ENCODE measurements at places on chromosomes 12 and 14.

GRCh38 chr12:24356240-24356804, 406.9 kb upstream of the SOX5 start:
- DNase-seq = no peak

DNA sequence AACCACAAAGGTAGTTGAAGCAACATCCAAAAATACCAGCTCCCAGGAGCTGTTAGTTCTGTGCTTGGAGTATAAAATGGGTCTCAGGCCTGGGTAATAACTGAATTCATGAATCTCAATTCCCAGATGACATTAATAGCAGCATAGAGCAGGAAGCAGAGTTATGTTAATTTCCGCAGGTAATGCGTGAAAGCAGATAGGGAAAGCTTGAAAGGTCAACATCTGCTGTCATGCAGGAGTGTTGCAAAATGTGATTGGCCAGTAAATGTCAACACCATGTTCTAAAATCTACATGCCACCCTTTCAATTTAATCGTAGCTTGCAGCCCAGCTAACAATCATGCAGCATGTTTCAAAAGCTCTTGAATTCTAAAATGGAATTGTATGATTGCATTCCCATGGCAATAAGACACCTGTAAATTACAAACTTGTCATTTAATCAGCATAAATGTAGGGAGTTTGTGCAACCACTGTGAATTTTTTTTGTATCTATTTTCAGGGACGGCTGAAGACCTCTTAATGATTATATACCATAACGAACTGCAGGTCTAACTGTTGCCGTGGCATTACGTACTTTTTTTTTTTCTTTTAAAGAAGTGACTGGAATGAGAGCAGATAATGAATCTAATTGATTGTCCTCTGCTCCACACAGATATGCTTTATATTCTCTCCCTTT, 635.8 kb upstream of the FOXG1 start:
- no peak for DNase-seq

- DNase-seq = no peak
Observed at GRCh38 chr14:48936362-48936761, 649.8 kb downstream of the RPS29 start.

- DNase-seq = no peak
Observed at GRCh38 chr14:53391631-53392285, 238.6 kb upstream of the DDHD1 start.

DNA sequence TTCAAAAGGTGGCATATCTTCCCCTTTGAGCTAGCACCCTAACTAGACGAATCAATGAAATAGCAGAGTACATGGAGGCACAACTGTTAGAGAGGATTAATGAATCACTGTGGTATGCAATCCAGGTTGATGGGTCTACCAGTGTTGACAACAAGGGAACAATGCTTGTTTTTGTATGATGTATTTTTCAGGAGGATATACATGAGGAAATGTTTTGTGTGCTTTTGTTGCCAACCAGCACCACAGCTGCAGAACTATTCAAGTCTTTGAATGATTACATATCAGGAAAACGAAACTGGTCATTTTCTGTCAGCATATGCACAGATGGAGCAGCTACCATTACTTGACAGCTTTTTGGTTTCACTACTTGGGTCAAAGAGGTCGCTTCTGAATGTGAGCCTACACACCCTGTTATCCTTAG, 142.6 kb downstream of the GPHN start:
- DNase-seq = no peak

GRCh38 chr14:67240168-67240932, 885 bp upstream of the PALS1 start:
- no peak for DNase-seq

DNA sequence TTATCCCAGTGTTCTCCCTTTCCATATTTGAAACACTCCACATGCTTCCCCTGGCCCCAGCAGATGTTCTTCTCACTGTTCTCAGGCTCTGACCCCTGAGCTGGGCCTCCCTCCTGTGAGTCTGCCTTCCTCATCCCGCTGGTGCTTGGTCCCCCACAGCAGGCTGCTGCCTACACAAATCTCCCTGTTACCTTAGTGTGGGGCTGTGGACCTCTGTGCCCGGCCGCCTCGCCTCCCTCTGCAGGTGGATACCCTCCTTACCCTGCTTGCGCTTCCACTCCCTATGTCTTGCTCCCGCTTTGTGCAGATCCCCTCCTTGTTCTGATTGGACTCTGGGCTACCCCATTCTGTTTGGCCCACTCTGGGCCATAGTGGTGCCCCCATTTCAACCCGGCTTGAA, 6.9 kb downstream of the DERA start:
- no peak for DNase-seq

DNA sequence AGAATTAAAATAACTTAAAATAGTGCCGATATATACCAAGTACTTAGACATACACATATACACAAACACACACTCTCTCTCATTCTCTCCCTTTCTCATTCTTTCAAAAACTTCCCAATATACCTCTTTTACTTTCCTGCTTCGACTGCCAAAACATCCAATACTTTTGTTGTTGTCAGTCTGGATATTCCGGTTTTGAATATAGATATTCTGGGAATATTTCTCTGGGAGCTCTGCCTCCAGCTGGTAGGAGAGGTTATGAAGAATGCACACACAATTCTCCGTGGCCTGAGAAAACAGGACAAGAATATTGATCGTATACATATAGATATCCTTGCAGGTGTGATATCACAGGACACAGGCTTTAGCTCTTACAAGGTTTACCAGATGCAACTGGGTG, 66.6 kb upstream of the YARS2 start:
- no peak for DNase-seq

DNA sequence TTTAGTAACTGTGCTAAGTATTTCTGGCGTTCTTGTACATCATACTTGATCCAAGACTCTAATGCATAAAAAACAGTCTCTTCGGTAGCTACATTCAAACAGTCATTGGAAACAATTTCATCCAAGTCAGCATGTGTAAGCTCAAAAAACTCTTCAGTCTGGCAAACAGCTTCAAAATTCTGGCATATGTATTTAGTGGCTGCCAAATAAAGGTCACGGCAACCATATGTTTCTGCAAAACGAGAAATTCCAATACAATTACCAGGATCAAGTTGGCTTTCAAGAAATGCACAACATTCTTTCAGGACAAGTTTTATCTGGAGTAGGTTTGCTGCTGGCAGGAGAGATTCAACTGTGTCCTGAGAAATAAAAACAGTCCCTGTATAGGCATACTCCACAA, 16.5 kb downstream of the KLHL28 start:
- DNase-seq = no peak

DNA sequence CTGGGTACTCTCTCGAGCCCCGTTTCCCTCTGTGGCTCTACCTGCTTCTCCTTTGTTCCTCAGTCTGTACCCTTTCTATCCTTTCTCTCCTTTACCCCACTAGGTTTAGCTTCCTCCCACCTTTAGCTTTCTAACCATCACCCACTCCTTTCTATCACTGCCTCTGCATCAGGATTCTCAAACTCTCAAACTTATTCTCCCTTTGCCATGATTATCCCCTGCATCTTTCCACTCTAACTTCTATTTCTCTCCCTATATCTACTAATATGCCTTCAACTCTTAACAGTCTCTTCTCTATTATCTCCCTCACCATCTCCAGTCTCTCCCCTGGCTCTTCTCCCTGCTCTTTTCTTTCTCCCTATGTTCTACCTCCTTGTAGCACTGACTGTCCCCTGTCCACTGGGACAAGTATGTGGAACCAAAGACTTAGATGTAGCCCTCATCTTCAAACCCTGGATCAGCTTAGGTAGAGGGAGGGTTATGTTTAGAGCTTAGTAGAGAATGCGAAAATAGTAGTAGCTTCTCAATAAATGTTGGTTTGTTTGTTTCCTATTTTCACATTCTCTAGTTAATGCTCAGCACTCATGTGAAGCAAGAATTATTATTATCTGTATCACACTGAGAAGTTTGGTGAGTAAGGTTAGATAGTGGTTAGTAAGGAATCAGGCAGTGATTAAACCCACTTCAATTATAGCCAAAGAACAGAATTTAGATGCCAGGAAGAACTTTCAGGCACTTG, 3.4 kb downstream of the GDF11 start:
- no peak for DNase-seq

DNA sequence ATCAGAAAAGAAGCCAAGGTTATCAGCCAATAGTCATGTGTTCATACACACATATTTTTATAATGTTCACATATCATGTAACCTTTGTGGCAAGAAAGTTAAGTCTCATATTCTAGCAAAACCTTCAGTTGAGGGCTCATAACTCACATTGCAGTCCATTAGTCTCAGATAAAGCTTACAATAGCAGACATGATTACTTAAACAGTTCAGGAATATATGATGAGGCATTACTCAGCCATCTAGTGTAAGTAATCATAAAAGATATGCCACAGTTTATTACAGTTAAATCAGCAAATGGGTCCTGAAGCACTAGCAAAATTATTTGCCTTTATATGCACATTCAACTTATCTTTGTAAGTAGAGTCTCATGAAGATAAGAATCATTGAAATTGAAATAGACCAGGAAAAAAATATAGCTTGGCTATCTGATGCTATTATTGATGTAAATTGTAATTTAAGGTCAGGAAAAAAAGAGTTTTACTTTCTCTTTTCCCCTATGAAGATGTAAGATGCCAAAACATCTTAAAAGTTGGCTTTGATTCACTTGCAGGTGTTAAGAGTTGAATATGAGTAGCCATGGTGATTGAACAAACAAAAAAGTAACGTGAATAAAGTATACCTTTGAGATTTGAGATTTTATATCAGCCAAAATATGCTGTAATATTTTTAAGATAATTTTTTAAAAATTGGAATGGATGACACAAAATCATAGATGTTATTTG, 537.0 kb downstream of the SLC6A15 start:
- DNase-seq = no peak

- no peak for DNase-seq
Observed at GRCh38 chr14:68655021-68655831, 137.6 kb downstream of the ZFP36L1 start.

GRCh38 chr12:102958830-102959176, 1.3 kb downstream of the ASCL1 start:
- DNase-seq = no peak

DNA sequence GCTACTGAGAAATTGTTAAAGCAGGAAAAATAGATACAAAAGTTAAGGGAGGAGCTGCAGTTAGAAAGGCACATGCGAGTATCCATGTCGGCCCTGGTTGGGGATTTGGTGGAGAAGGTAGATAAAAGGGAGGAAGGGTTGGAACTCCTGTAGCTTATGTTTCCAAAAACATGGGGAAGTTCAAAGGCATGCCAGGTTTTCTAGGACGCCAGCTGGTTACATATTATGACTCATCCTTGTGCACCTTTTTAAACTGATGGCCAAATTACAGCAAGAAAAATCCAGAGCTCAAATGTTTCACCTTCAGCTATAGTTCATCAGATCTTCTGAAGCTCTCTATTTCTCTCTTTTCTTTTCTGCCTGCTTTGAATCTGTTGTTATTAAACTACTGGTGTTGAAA, 13.2 kb upstream of the MAP4K5 start:
- DNase-seq = no peak

- no peak for DNase-seq
Observed at GRCh38 chr12:111437816-111438454, 32.2 kb downstream of the SH2B3 start.

DNA sequence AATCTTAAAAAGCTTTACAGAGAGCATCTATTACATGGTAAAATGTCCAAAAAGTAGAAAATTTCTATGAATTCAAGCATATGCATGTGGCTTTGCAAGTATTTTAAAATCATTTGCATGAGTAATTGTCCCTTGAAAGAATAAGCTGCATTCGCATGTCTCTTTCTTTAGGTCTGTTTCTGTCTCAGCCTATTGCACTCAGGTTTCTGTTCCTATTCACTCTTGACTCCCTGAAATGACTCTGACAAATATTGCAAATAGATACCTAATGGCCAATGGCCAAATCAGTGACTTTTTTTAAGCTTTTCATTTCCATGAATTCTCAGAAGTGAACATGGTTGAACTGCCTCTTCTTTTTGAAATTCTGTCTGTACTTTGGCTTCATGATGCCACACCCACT, 6.4 kb upstream of the TTC8 start:
- DNase-seq = no peak

DNA sequence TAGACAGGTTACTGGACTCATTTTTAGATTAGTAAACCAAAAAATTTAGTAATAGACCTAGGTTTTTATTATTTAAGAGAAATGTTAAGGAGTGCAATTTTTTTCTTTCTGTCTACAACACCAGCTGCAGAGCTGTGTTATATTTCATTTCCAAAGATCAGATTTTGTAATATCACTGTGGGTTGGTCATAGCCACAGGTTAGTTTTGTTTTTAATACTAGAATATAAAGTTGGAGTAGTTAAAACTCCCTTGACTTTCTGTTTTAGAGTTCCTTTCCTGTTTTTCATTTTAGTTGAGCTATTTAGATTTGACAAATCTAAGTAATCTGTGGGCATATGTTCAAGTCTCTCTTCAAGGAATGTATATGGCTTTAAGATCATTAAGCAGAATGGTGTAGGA, 30.7 kb upstream of the GARIN2 start:
- DNase-seq = no peak

- no peak for DNase-seq
Observed at GRCh38 chr12:118549510-118549980, 173.2 kb downstream of the SUDS3 start.

GRCh38 chr12:74488134-74488533, 49.5 kb upstream of the ATXN7L3B start:
- no peak for DNase-seq

- DNase-seq = no peak
Observed at GRCh38 chr12:26187014-26187798, 8.2 kb upstream of the SSPN start.

GRCh38 chr12:77947330-77947729, 116.6 kb downstream of the NAV3 start:
- no peak for DNase-seq

- no peak for DNase-seq
Observed at GRCh38 chr14:30312214-30312613, 246.7 kb upstream of the G2E3 start.

- DNase-seq = no peak
Observed at GRCh38 chr14:50342221-50343078, 30.3 kb downstream of the DMAC2L start.

- DNase-seq = no peak
Observed at GRCh38 chr12:131090274-131091210, 136.8 kb downstream of the ADGRD1 start.

DNA sequence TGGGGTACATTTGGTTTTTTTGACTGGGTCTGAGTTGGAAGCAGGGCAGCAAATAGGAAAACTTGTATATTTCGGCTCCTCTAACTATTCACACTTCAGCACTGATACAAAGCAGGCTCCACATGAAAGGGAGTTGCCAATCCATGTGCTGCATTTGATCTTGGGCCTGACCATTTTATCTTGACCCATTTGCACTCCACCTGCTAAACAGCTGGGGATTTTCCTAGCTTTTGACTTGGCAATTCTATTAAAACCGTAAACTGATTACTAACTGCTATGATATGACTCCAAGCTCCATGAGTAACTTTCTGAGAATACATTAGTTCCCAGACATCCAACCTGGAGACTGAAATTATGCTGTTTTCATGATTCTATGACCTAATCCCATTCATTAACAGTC, 797.1 kb downstream of the BCL11B start:
- no peak for DNase-seq

DNA sequence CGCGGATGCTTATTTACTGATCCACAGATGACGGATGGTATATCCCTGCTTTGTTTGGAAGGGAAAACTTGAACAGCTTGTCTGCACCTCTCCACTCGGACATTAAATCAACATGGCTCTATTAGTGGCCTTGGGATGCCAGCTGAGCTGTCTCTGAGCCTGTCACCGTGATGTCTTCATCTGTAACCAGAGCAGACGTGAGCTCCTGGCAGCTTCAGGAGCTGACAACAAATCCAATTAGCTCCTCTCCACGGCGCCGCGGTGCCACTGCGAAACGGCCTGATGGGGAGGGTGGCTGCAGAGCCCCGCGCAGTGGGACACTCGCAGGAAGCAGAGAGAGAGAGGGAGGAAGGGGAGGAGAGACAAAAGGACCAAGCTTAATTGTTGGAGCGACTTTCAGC, 112.3 kb downstream of the PAPOLA start:
- no peak for DNase-seq

Measured in GM19239 (cell line).